ENCODE measurements at places on chromosomes 13 and 19.

DNA sequence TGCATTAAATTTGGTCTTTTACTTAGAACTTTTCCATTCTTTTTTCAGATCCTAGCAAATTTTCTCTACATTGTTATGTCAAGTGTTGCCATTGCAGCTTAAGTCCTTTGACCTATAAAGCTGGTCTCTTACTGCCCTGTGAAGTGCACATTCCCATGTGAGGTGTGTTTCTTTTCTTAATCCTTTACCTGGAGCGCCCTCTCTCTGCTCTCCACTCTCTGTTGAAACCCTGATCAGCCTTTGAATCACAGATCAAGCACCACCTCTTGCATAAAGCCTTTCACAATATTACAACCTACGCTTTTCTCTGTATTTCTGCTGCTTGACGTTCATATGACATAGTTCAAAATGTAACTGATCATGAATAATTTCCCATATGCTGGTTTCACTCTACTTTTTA lies 84.8 kb downstream of the PCDH17 start:
- no peaks in the 10 kb centered on the region for H3K36me3 ChIP-seq
- no peak for DNase-seq
- no peak overlapping the region for H3K27ac ChIP-seq
- no peak overlapping the region for H3K4me3 ChIP-seq
- no peaks in the 10 kb centered on the region for H3K4me1 ChIP-seq

DNA sequence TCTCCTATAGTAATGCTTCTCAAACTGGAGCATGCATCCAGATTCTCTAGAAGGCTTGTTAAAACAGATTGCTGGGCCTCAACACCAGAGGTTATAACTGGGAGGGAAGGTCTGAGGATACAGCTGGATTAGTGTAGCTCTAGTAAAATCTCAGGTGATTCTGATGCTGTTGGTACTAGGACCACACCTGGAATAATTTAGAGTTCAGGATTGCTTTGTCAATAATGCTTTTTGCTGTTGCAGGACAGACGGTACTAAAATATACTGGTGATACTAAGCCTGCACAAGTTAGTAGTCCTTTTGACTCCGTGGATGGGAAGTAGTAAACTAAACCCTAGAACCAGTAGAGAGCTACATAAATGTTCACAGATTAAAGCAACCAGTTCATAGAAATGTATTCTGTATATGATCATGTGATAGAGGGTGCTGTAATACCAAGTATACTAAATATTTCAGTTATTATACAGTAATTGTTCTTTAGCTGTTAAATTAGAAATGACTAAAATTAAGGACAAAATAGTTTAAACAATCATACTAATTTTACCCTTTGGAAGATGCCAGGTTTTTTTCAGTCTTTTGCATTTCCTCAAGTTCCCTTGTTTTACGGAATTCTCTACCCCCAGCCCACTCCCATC lies 258.2 kb upstream of the STARD13 start:
- peaks cover 5% of the 10 kb centered on the region for H3K36me3 ChIP-seq
- H3K4me1 ChIP-seq: peaks cover 32% of the 10 kb centered on the region
- DNase-seq: no peak
- no peaks in the 10 kb centered on the region for H3K27me3 ChIP-seq
- peak overlapping the region; percentile 77 for H3K4me3 ChIP-seq

DNA sequence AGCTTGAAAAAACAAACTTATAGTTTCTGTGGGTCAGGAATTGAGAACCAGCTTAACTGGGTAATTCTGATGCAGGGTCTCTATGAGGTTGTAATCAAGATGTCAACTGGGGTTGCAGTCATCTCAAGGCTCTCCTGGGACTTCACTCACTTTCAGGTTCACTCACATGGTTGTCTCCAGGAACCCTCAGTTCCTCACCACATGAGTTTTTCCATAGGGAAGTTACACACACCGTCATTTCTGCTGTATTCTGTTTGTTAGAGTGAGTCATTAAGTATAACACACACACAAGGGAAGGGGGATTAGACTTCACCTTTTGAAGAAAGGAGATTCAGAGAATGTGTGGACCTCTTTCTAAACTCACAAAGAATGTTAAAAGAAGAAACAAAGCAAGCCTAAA lies 34.9 kb upstream of the MLNR start:
- DNase-seq: no peak
- H3K4me3 ChIP-seq: no peak overlapping the region
- H3K4me1 ChIP-seq: peaks cover 15% of the 10 kb centered on the region
- no peak overlapping the region for H3K27ac ChIP-seq
- no peaks in the 10 kb centered on the region for H3K27me3 ChIP-seq

GRCh38 chr13:113187263-113187669 lies 21.2 kb downstream of the PCID2 start:
- no peak overlapping the region for H3K4me3 ChIP-seq
- H3K36me3 ChIP-seq: peaks cover 61% of the 10 kb centered on the region
- no peak for DNase-seq

GRCh38 chr13:51269039-51269438 lies 46.8 kb downstream of the FAM124A start:
- no peaks in the 10 kb centered on the region for H3K27me3 ChIP-seq
- no peak overlapping the region for H3K4me3 ChIP-seq
- no peak for DNase-seq
- H3K27ac ChIP-seq: no peak overlapping the region
- no peaks in the 10 kb centered on the region for H3K4me1 ChIP-seq

GRCh38 chr13:33745370-33746324 lies 72.3 kb upstream of the RFC3 start:
- H3K27me3 ChIP-seq: no peaks in the 10 kb centered on the region
- no peak overlapping the region for H3K4me3 ChIP-seq
- no peaks in the 10 kb centered on the region for H3K36me3 ChIP-seq
- DNase-seq: no peak
- H3K27ac ChIP-seq: no peak overlapping the region

GRCh38 chr13:110391273-110391672 lies 84.2 kb downstream of the COL4A2 start:
- no peak overlapping the region for H3K4me3 ChIP-seq
- H3K36me3 ChIP-seq: no peaks in the 10 kb centered on the region
- no peaks in the 10 kb centered on the region for H3K4me1 ChIP-seq
- peaks cover 26% of the 10 kb centered on the region for H3K27me3 ChIP-seq

GRCh38 chr19:56087647-56088496 lies 33.2 kb downstream of the ZNF787 start:
- H3K4me1 ChIP-seq: no peaks in the 10 kb centered on the region
- peaks cover 10% of the 10 kb centered on the region for H3K36me3 ChIP-seq
- no peaks in the 10 kb centered on the region for H3K27me3 ChIP-seq
- no peak for DNase-seq
- no peak overlapping the region for H3K27ac ChIP-seq

DNA sequence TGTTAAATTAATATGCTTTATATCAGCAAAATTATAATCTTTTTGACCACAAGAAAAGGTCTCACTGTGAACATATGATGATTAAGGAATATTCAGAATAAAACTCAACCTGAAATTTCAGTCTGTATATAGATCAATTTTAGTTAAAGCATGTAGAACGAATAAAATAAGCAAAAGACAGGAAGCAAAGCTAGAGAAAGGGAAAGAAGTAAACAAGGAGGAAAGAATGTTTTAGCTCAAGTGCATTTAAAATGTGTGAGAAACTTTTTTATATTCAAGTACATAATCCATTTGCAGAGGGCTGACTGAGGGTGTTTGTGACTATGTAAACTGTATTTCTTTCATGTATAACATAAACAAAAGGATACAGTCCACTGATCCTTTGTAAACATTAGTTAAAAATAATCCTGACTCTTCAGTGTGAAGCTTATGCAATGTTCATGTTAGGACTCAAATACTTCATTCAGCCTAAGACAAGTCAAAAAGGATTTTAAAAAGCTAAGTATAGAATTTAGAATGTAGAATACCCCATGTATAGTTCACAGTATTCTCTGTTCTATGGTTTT lies 472.1 kb downstream of the DIAPH3 start:
- no peaks in the 10 kb centered on the region for H3K27me3 ChIP-seq
- no peak for DNase-seq
- H3K36me3 ChIP-seq: no peaks in the 10 kb centered on the region
- no peak overlapping the region for H3K4me3 ChIP-seq
- no peaks in the 10 kb centered on the region for H3K4me1 ChIP-seq

- H3K4me1 ChIP-seq: peaks cover 27% of the 10 kb centered on the region
- no peak for DNase-seq
- H3K27me3 ChIP-seq: no peaks in the 10 kb centered on the region
- H3K36me3 ChIP-seq: no peaks in the 10 kb centered on the region
- H3K4me3 ChIP-seq: peak within 1 kb of the TSS; percentile 88
Measured at GRCh38 chr19:48719263-48720171, at the start of gene MAMSTR. Gene MAMSTR (minus strand): TSS chr19:48719725. CDS start chr19:48719031, 694 bp downstream.

DNA sequence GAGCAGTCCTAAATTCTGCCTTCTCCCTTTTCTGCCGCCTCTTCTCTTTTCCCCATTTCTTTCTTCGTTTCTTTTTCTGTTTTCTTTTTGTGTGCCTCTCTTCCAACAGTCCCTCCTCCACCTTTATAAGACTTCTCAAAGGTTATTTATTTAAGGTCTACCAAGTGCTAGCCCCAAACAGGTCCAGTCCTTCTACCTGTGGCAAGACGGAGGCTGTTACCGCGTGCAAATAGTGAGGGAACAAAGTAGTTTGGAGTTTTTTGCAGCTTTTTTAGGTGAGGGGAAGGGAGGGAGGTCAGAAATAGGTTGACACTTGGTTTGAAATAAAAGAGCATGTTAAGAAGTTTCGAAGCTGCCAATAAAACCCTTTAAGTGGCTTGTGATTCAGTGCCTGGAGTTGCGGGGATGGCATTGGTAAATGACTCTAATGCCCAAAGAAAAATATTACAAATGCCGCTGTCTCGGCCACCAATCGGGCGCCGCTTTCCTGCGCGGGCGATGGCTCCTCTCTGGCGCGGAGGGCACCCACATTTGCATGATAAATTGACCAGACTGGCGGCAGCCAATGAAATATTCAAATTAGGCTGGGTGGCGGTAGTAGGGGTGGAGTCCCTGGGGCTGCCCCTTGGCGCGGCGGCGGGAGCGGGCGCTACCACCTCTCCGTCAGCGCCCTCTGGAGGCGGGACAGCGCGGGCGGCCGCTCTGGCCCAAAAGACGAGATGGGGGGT lies 7.5 kb upstream of the TSHZ3 start:
- H3K4me1 ChIP-seq: peaks cover 16% of the 10 kb centered on the region
- no peak overlapping the region for H3K27ac ChIP-seq
- peak; percentile 48 for DNase-seq
